ENCODE measurements at places on chromosomes 7 and 10.

DNA sequence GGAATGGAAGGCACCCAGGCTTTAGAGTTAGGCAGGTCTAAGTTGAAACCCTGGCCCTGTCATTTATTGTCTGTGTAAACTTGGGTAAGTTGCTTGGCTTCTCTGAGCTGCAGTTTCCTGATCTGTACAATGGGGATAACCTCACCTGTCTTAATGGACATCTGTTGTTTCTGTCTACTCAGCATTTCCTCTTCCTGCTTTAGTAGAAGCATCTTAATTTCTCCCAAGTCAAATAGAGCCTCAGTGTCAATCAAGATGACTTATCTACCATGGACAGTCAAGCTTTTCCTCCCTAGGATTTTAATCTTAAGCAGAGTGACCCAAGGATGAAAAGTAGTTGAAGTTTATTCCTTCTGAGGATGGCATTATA lies 119.7 kb downstream of the FZD1 start:
- DNase-seq, result no peak
- H3K27me3 ChIP-seq, result no peaks in the 10 kb centered on the region
- no peak overlapping the region for H3K4me3 ChIP-seq
- H3K36me3 ChIP-seq, result no peaks in the 10 kb centered on the region
- H3K27ac ChIP-seq, result no peak overlapping the region
- H3K4me1 ChIP-seq, result no peaks in the 10 kb centered on the region

DNA sequence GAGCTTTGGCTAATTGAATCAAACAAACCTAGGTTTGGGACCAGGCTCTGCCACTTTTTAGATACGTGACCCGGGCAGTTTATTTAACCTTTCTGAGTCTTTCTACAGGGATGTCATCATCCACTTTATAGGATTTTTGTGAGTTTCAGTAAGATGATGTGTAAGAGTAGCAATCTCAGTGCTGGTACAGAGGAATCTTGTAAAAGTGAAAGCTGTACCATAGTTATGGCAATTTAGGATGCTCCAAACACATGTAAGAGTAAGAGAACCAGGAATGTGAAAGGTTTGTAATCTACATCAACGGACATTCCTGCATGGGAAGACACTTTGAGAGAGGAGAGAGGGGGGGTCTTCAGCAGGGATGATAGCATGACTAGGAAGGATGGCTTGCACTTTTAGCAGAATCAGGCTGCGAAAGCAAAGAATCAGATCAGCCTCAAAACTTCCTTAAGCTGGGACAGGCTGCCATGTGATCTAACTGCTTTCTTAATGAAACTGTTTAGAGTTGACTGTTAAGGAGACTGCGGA lies 968 bp downstream of the NOLC1 start:
- no peak for DNase-seq
- peaks cover 29% of the 10 kb centered on the region for H3K4me1 ChIP-seq
- H3K27me3 ChIP-seq, result no peaks in the 10 kb centered on the region
- peak overlapping the region; percentile 83 for H3K4me3 ChIP-seq
- peaks cover 48% of the 10 kb centered on the region for H3K36me3 ChIP-seq

DNA sequence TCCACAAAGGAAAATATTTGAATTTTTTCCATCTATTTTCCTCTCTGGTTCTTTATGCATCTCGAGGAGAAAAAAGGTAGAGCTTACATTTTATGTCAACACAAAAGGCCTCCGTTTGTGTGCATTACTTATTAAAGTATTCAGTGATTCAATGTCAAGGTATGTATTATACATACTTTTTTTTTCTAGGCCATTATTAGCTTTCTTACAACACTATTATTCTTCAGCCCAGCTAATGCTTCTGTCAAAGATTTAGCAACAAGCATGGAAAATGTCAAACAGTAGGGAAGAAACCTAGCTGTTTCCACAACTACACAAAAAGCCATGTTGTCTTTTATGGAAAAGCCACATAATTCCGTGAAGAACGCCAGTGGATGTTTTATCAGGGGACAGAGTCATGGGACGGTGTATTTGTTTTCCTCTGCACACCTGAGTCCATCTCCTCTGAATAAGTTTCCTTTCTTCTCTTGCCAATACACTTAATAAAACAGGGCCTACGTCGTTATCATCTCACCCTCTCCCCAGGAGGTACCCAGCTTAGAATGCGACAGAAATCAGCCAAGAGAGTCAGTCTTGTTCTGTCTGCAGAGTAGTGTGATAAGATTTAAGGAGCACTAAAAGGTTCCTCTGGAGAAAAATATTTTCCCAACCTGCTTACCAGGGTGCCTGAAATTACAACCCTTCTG lies 209.7 kb upstream of the AUTS2 start:
- H3K36me3 ChIP-seq, result no peaks in the 10 kb centered on the region
- H3K4me3 ChIP-seq, result no peak overlapping the region
- H3K27me3 ChIP-seq, result peaks cover 12% of the 10 kb centered on the region
- H3K4me1 ChIP-seq, result no peaks in the 10 kb centered on the region

GRCh38 chr10:3166496-3167290 lies 5.9 kb downstream of the PITRM1 start:
- peaks cover 7% of the 10 kb centered on the region for H3K4me1 ChIP-seq
- H3K4me3 ChIP-seq, result no peak overlapping the region
- H3K36me3 ChIP-seq, result peaks cover 82% of the 10 kb centered on the region
- H3K27ac ChIP-seq, result no peak overlapping the region
- DNase-seq, result no peak

GRCh38 chr7:142901426-142902259 lies 16.1 kb upstream of the TRPV6 start:
- DNase-seq, result no peak
- peaks cover 29% of the 10 kb centered on the region for H3K27me3 ChIP-seq

- no peak overlapping the region for H3K4me3 ChIP-seq
- no peaks in the 10 kb centered on the region for H3K27me3 ChIP-seq
These were observed 29.8 kb downstream of the RSU1 start for GRCh38 chr10:16787361-16787791.

GRCh38 chr10:131649617-131650016 lies 251.2 kb upstream of the PPP2R2D start:
- no peaks in the 10 kb centered on the region for H3K36me3 ChIP-seq
- no peak overlapping the region for H3K4me3 ChIP-seq
- peaks cover 99% of the 10 kb centered on the region for H3K27me3 ChIP-seq
- no peak for DNase-seq

- H3K27ac ChIP-seq, result no peak overlapping the region
- H3K36me3 ChIP-seq, result no peaks in the 10 kb centered on the region
- peaks cover 77% of the 10 kb centered on the region for H3K27me3 ChIP-seq
- no peak for DNase-seq
These were observed 136.6 kb downstream of the TCERG1L start for GRCh38 chr10:131174651-131175540.

- H3K27me3 ChIP-seq, result no peaks in the 10 kb centered on the region
- peak overlapping the region; percentile 10 for H3K27ac ChIP-seq
- DNase-seq, result no peak
- H3K4me1 ChIP-seq, result peaks cover 24% of the 10 kb centered on the region
- H3K4me3 ChIP-seq, result no peak overlapping the region
These were observed 165.2 kb upstream of the CDCA7L start for GRCh38 chr7:22110881-22111280.

GRCh38 chr7:151340794-151341356 lies 737 bp upstream of the NUB1 start:
- H3K27me3 ChIP-seq, result no peaks in the 10 kb centered on the region
- peaks cover 30% of the 10 kb centered on the region for H3K4me1 ChIP-seq
- peak overlapping the region; percentile 80 for H3K27ac ChIP-seq
- no peak for DNase-seq
- H3K36me3 ChIP-seq, result peaks cover 12% of the 10 kb centered on the region

GRCh38 chr10:93417266-93417665 lies 64.9 kb downstream of the MYOF start:
- peak overlapping the region; percentile 82 for H3K27ac ChIP-seq
- no peaks in the 10 kb centered on the region for H3K36me3 ChIP-seq
- H3K4me1 ChIP-seq, result peaks cover 71% of the 10 kb centered on the region
- no peak overlapping the region for H3K4me3 ChIP-seq
- H3K27me3 ChIP-seq, result no peaks in the 10 kb centered on the region

GRCh38 chr10:87093632-87094372 lies 841 bp downstream of the GLUD1 start:
- peaks cover 10% of the 10 kb centered on the region for H3K36me3 ChIP-seq
- peaks cover 64% of the 10 kb centered on the region for H3K4me1 ChIP-seq
- peak overlapping the region; percentile 83 for H3K4me3 ChIP-seq
- peak; percentile 63 for DNase-seq
- no peaks in the 10 kb centered on the region for H3K27me3 ChIP-seq
- H3K27ac ChIP-seq, result peak overlapping the region; percentile 99

DNA sequence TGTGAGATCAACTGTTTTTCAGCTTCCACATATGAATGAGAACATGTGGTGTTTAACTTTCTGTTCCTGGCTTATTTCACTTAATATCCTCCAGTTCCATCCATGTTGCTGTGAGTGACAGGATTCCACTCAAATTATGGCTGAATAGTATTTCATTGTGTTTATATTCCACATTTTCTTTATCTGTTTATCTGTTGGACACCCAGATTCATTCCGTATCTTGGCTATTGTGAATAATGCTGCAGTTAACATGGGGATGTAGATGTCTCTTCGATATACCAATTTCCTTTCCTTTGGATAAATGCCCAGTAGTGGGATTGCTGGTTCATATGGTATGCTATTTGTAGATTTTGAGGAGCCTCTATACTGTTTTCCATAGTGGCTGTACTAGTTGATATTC lies 47.9 kb downstream of the GALNT11 start:
- no peaks in the 10 kb centered on the region for H3K36me3 ChIP-seq
- H3K4me1 ChIP-seq, result peaks cover 20% of the 10 kb centered on the region
- H3K27me3 ChIP-seq, result no peaks in the 10 kb centered on the region
- no peak for DNase-seq
- no peak overlapping the region for H3K27ac ChIP-seq

GRCh38 chr10:4685904-4686643 lies 139.9 kb upstream of the AKR1E2 start:
- no peak overlapping the region for H3K4me3 ChIP-seq
- DNase-seq, result no peak
- no peaks in the 10 kb centered on the region for H3K27me3 ChIP-seq
- peaks cover 33% of the 10 kb centered on the region for H3K4me1 ChIP-seq

- H3K4me3 ChIP-seq, result peak overlapping the region; percentile 19
- DNase-seq, result peak; percentile 26
- no peaks in the 10 kb centered on the region for H3K27me3 ChIP-seq
These were observed 15.6 kb downstream of the LYZL1 start for GRCh38 chr10:29304264-29304994.

DNA sequence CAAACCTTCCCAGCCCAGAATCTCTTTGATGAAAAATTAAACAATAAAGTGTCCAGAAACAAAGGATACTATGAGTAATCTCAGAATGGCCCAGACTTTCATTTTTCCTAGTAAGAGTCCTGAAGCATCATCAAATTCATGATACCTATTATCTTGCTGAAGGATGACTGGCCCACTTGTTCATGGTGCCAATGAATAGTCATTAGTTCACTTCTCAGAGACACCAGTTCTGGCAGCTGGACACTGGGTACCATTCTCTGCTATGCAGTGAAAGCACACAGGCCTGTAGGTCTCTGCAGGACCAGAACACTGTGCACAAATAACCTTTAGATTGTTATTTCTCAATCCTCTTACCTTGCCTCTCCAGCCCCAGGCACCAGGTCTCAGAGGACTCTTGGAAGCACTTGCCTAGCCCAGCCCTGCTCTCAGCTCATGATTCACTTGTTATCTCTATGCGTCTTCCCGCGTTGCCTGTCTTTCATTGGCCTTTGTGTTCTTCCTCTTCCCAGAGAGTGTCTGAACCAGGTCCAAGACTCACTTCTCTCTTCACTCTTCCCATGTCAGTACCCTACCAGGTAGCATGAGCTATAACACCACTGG lies 98.1 kb upstream of the AGBL3 start:
- no peak overlapping the region for H3K4me3 ChIP-seq
- peak overlapping the region; percentile 46 for H3K27ac ChIP-seq
- H3K27me3 ChIP-seq, result no peaks in the 10 kb centered on the region
- no peak for DNase-seq

GRCh38 chr10:112421731-112422130 lies 25.0 kb downstream of the ZDHHC6 start:
- H3K27ac ChIP-seq, result no peak overlapping the region
- peaks cover 4% of the 10 kb centered on the region for H3K4me1 ChIP-seq
- no peak overlapping the region for H3K4me3 ChIP-seq
- H3K27me3 ChIP-seq, result no peaks in the 10 kb centered on the region
- DNase-seq, result no peak

- peak; percentile 43 for DNase-seq
- peaks cover 14% of the 10 kb centered on the region for H3K4me1 ChIP-seq
- no peaks in the 10 kb centered on the region for H3K27me3 ChIP-seq
These were observed 68.7 kb downstream of the CAMK1D start for GRCh38 chr10:12418000-12418399.

GRCh38 chr7:35259523-35259908 lies 5.6 kb upstream of the TBX20 start:
- no peak for DNase-seq
- peaks cover 41% of the 10 kb centered on the region for H3K4me1 ChIP-seq
- H3K36me3 ChIP-seq, result no peaks in the 10 kb centered on the region
- peak overlapping the region; percentile 73 for H3K4me3 ChIP-seq
